Hippocampal formation (tissue), 2 donors: ENCODE measurements at places on chromosomes 4 and X.

DNA sequence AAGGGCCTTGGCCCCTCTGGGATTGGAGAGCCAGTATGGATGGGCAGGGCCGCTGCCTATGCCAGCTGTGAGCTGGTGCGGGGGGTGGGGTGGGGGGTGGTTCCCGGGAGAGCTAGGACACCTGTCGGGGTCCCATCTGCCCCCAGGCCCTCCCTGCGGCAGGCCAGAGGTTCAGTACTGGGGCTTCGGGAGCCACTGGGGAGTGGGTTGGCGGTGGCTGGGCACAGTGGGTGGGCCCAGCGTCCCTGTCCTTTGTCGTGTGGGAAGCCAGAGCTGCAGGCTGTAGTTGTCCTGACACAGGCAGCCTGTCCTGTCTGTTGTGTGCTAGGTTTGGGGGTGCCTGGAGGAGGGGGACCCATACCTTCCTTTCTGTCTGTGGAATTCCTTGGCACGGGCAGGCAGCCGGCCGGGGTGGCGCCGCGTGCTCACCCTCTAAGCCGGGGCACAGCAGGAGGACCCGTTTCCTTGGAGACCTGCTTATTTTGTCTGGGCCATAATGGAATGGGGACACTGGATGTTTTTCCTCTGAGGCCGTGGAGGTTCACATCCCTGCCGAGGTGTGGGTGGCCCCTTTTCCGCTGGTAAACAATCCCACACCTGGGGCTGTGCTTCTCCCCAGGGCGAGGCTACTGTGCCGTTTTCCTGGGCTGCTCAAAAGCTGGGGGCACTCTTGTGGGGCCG, 14.8 kb downstream of the DOK7 start:
- DNase-seq = no peak

- DNase-seq = no peak
Measured at GRCh38 chrX:18941896-18942295, 42.0 kb downstream of the PHKA2 start.

- peak; percentile 55 for DNase-seq
Measured at GRCh38 chr4:159764343-159764952, 661.6 kb downstream of the RAPGEF2 start.

DNA sequence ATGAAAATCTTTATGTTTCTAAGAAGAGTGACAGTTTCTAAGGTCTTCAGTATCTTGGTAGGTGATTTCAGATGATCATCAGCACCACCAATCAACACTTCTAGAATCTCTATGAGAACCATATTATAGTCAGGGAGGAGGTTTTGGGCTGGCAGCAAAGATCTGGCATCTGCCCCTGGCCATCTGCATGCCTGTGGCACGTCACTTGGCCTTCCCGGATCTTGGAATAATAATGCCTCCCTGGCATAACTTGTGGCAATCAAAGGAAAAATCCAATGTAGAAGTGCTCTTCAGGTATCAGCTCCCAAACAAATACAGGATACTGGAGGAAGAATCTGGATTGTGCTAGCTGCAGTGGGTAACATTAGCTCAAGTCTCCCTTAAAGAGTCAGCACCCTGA, 57.3 kb downstream of the RASL11B start:
- no peak for DNase-seq

GRCh38 chr4:13546142-13546940, 2.0 kb upstream of the NKX3-2 start:
- DNase-seq = no peak
